ENCODE measurements at places on chromosomes 16 and 17. TPM values are rescaled to one million over a fixed set of nuclear protein-coding genes. Genes with fewer than 3 reads are reported as not detected.
A peak's percentile ranks its signal among the peaks of the same experiment; 100 is the strongest.

Gene MYO15B
- total RNA-seq: 160 TPM

Gene ITGAL
- total RNA-seq: 5.4 TPM

DNA sequence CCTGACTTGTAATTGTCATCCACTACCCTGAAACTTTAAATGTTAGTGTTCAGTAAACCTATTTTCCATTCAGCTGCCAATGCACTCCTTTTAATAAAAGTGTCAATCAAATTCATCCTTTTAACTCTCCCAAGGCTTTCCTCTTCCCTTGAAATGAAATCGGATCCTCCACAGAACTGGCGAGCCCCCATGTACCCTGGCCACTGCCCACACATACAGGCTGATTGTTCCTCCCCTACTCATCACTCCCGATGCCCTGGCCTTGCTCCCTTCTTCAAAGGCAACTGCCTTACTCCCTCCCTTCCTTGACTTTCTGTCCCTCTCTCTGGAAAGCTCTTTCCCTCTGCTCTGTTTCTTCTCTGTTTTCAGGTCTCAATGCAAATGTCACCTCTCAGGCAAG lies 7.6 kb downstream of the KRT33A start:
- H3K4me3 ChIP-seq: no peak overlapping the region
- H3K27me3 ChIP-seq: no peaks in the 10 kb centered on the region
- no peak for DNase-seq
- H3K36me3 ChIP-seq: no peaks in the 10 kb centered on the region

GRCh38 chr17:72011561-72011960 lies 109.3 kb upstream of the SOX9 start:
- no peaks in the 10 kb centered on the region for H3K4me1 ChIP-seq
- no peak overlapping the region for H3K4me3 ChIP-seq
- DNase-seq: no peak
- H3K27ac ChIP-seq: no peak overlapping the region
- H3K36me3 ChIP-seq: no peaks in the 10 kb centered on the region

- no peak overlapping the region for H3K27ac ChIP-seq
- H3K4me1 ChIP-seq: no peaks in the 10 kb centered on the region
- H3K4me3 ChIP-seq: no peak overlapping the region
- DNase-seq: no peak
These were observed 6.2 kb upstream of the CYLD start for GRCh38 chr16:50735629-50736122.

DNA sequence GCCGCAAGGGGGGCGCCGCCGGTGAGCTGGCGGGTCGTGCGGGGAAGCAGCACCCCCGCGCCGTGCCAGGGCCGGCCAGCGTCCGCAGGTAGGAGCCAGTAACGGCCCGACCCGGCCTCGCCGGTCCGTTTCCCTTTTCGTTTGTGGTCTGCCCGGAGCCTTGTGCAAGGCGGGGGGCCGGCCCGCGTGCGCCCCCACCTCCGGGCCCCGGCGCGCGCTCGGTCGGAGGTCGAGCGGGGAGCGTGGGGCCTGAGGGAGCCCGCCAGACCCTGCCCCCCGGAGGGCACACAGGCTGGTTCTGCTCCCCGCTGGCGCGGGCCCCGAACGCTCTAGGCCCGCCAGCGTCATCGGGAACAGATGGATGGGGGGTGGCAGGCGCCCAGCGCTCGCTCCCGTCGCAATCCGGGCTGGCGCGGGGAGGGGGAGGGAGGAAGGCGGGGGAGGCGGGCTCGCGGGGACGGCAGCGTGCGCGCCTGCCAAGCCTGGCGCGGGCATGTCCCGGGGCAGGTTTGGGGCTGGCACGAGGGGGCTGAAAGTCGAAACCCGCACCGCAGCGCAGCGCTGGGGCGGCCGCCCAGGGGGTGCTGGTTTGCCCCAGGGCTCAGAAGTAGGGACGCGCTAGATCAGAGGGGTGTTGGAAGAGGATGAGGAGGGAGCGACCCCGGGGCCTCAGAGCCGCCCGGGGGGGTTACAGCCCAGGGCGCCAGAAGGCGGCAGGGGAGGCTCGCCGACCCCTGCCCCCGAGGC lies 1.5 kb upstream of the GSE1 start:
- DNase-seq: no peak
- H3K27ac ChIP-seq: peak overlapping the region; percentile 84
- peaks cover 79% of the 10 kb centered on the region for H3K4me1 ChIP-seq
- peak overlapping the region; percentile 78 for H3K4me3 ChIP-seq

GRCh38 chr17:19644493-19645210 lies 3.9 kb upstream of the ALDH3A2 start:
- H3K4me1 ChIP-seq: peaks cover 22% of the 10 kb centered on the region
- DNase-seq: no peak
- no peaks in the 10 kb centered on the region for H3K27me3 ChIP-seq
- H3K36me3 ChIP-seq: no peaks in the 10 kb centered on the region
- H3K4me3 ChIP-seq: no peak overlapping the region

Gene STH
- not detected for total RNA-seq

- DNase-seq: no peak
- no peak overlapping the region for H3K4me3 ChIP-seq
- H3K4me1 ChIP-seq: no peaks in the 10 kb centered on the region
These were observed 18.4 kb downstream of the TBX21 start for GRCh38 chr17:47751471-47751870.

DNA sequence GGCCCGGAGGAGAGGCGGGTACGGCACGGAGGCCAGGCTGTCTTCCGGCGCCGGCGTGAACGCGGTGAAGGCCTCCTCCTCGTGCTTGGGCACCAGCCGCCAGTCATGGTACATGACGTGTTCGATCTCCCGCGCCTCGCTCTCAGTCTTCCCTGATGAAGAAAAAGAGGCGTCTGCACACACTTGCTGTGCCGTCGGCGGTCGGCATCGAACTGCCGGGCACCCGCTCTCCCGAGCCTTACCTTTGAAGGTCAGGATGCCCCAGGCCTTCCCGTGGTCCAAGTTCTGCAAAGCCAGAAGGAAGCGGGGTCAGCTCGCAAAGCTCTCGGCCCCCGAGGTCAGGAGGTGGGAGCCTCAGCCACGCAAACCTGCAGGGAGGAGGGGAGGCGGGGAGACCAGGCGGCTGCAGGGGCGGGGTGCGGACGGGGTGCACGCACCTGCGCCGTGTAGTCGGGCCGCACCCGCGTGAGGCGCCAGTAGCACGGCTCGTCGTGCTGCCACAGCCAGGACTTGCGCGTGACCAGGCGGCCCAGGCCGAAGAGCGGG lies at the start of gene EME2:
TSS of gene EME2 (plus strand) at position 449 of the 546 bp plus-strand sequence. CDS start 418 bp downstream, outside the sequence.
- peaks cover 28% of the 10 kb centered on the region for H3K36me3 ChIP-seq
- H3K4me3 ChIP-seq: peak within 1 kb of the TSS; percentile 82
- no peak for DNase-seq
- peak within 1 kb of the TSS; percentile 90 for H3K27ac ChIP-seq
- H3K27me3 ChIP-seq: no peaks in the 10 kb centered on the region

Gene CCL8
- total RNA-seq: 1.5 TPM

GRCh38 chr16:85328676-85329058 lies 216.4 kb upstream of the CIBAR2 start:
- peaks cover 28% of the 10 kb centered on the region for H3K4me1 ChIP-seq
- H3K27me3 ChIP-seq: no peaks in the 10 kb centered on the region
- peak overlapping the region; percentile 5 for H3K4me3 ChIP-seq
- H3K27ac ChIP-seq: no peak overlapping the region

Gene ZP2
- total RNA-seq: not detected
